Activated CD4-positive, alpha-beta T cell treated with anti-CD3 and anti-CD28 coated beads, Interleukin-2, amount 10 ng/mL, durations not matched to agents 7 days and 5 days (primary cell): ENCODE measurements at places on chromosomes 3 and 15.

DNA sequence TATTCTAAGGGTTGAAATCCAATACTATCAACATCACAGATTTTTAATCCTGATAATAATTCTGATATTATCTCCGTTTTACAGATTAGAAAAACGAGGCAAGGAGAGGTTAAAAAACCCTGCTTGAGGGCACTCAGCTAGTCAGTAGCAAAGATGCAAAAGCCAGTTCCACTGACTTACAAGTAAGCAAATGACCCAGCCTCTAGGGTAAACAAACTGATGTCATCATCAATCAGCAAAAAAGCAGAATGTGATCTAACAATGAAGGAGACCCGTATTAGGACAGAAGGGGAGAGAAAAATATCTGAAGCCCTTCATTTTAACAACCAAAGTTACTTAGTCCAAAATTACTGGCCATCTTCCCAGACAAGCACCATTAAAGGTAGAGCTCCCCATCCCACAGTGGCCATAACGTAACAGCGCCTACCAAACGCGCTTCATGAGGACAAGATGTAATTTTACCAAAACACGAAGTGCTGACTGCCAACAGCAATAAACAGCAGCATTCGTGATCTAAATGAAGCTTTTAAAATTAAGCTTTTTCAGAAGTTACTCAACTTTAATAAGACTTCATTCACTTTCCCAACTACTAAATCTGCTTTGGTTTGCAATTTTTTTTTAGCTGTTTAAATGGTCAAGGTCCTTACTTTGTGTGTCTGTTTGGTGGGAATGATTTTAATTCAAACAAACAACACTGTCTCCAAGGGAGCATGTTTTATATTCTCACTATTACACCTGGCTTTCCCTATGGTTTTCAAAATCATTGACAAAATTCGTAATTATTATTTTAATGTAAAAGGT lies 176.6 kb downstream of the OSBPL10 start:
- no peak for DNase-seq

DNA sequence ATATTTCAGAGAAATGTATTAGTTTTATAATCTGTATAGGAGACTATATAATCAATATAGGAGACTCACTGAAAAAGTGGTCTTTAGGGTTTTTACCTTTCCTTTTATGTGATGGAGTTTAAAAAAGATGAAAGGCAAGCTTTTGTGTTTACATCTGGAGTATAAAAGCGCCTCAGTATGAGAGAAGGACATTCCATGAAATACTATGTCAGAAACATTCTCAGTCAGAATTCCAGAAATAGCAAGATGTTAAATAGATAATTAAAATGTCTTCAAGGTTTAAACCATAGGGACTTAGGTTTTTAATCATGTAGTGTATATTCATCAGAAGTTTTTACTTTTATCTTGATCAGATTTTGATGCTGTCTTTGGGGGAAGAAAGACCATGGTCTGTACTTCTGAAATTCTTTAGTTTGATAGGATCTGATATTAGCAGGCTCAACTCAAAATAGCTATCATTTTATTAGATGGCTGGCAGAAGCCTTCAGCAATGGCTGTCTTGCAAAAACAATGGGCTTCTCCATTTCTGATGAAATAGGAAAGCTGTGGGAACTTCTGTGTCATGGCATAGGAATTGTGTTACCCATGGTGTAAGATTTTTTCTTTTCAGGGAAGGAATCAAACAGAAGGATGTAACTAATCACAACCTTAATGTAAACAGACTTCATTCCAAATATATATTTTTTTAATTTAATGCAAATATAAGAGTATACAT lies 209.6 kb upstream of the PLSCR5 start:
- no peak for DNase-seq

DNA sequence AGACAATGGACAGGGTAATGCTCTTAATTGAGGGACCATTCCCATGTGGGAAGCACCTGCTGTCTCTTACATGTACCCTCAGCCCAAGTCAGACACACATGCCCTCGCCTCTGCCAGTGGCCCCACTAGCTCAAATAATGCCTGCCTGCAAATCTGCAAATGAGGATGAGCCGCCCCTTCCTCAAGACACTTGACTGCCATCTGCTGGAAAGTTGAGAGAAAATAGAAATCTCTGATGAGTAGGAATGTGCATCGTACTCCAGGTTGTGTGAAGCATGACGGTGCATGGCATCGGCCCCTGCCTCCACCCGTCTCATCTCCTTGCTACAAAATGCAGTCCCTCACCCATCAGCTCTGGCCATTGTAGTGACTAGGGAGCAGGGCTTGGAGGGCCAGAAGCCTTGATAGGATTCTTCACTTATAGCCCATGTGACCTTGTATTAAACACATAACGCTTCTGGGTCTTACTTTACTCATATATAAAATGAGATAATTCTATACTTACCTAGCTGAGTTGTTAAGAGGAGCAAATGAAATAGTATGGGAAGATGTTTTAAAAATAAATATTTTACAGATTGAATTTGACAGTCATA lies 6.3 kb upstream of the SCN5A start:
- peak; percentile 47 for DNase-seq

DNA sequence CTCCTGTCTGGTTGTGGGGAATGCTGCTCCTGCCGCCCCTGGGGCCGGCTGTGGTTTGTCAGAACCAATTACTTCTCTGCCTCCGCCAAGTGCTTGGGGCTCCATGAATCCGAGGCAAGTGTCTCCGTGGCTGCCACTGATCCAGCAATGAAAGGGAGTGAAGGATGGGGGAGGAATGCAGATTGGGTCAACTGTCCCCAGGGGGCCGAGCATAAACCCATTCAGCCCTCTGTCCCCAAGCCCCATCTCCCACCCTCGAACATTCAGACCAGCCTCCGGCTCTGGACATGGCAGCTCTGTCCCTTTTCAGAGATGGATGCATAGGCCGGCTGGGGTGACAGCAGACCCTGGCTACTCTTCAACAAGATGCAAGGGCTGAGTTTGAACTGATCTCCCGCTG lies 35.5 kb downstream of the CACNA2D2 start:
- no peak for DNase-seq

GRCh38 chr15:101167411-101167752 lies 84.5 kb downstream of the CHSY1 start:
- no peak for DNase-seq

GRCh38 chr15:99925661-99926461 lies 192.6 kb upstream of the LYSMD4 start:
- peak; percentile 80 for DNase-seq

DNA sequence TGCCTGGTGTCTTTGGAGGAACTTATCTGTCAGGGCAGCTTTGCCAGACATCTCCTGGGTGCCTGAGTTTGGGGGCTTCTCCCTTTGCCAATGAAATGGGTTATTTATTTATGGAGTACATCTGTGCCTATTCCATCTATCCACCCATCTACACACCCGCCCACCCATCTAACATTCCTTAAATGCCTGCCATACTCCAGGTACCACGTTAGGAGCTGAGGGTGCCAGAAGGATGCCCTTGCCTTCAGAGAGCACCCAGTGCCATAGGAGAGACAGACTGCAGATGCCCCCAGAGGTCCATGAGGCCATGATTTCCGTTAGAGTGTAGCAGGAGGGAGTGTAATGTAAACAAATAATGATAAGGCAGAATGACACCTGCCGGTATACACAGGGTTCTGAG lies 21.8 kb upstream of the KIF23 start:
- no peak for DNase-seq

- DNase-seq: no peak
These were observed 418.1 kb downstream of the OCA2 start for GRCh38 chr15:27681038-27681437.

- no peak for DNase-seq
These were observed 782 bp upstream of the IREB2 start for GRCh38 chr15:78437107-78437761.

- no peak for DNase-seq
These were observed 62.7 kb upstream of the DNAJC19 start for GRCh38 chr3:181052256-181052655.
